ENCODE measurements at places on chromosomes 3 and 15.

GRCh38 chr3:24310887-24311286 is 183.8 kb downstream of the THRB start:
- no peak for DNase-seq

- DNase-seq, result no peak
These were observed 805.8 kb downstream of the NAALADL2 start for GRCh38 chr3:175664911-175665310.

DNA sequence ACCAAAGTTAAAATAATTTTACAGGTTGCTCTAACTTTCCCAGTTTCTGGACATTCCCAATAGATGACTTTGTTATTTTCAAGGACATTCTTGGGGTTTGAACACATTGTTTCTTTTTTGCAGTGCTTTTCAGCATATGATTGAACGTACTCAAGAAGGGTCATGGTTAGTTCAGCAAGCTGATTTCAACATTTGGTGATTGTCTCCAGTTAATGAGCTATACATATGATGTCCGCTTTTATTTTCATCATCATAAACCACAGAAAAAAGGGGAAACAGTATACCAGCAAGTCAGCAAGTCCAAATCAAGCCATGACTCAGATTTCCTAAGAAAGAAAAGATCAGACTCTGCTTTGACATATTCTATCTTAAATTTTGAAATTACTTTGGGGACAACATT is 69.4 kb downstream of the B3GALNT1 start:
- no peak for DNase-seq

DNA sequence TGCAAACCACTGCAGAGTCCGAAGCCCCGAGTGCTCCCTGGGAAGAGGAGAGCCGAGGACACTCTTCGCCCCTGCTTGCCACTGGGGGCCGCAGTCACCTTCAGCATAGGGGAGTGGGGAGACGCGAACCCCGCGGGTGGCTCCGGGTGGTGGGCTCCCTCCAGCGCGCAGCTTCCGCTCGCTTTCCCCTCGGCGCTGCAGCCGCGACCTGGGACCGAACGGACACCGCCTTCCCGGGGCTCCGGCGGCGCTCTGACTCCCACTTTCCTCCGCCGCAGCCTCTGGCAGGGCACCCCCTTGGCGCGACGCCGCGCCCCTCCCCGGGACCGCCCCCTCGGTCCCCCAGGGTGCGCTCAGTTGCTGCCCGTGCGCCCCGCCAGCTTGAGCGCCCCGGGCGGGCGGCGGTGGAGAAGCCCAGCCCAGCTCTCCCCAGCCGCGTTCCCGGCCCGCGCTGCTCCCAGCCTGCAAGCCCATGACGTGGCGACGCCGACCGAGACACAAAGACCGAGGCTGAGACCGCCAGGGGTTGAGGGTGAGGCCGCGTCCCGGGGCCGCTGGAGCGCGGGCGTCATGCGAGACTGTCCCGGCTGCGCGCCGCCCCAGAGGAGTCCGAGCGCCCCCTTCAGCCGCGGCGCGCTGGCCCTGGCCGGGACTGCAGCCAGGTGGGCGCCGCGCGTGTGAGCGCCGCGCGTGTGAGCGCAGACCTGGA is at the start of gene MINAR1:
TSS of gene MINAR1 (plus strand) at position 701 of the 709 bp plus-strand sequence. CDS start 23,812 bp downstream, outside the sequence.
- DNase-seq, result no peak

GRCh38 chr3:71662568-71662967 is 62.6 kb downstream of the EIF4E3 start:
- no peak for DNase-seq

DNA sequence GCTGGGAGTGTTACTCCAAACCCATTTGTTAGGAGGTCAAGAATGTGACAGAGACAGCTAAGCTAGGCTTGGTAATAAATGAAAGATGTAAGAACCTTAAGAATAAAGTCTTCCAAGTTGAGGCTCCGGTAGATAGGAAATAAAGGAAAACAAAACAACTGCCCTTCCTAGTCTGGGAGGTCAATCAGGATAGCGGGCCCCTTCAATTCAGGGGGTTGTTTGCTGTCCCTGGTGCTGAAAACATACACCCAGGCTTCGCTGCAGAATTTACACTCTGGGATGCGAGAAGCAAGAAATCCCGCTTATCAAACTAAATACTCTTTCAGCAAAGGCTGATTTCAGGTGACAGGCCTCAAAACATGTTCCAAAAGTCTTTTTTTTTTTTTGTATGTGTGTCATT is 393.4 kb downstream of the NTRK3 start:
- DNase-seq, result no peak

DNA sequence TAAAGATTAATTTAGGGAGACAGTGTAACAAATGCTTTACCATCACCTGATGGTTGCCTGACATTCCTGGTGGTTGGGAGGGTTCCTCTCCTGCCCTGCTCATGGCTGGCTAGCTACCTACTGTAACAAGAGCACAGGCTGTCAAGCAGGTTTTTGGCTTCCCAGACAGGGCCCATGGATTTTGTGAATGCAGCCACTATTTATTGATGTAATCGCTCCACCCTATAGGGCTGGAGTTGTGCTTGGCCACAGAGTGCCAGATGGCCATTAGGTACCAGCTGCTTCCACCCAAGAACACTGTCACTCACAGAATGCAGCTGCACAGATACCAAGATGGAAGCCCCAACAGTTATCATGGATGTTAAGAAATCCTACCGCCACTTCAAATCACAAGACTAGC is 31.0 kb upstream of the KLHL25 start:
- no peak for DNase-seq

- DNase-seq, result no peak
These were observed 223.0 kb upstream of the LYSMD4 start for GRCh38 chr15:99956022-99956775.

DNA sequence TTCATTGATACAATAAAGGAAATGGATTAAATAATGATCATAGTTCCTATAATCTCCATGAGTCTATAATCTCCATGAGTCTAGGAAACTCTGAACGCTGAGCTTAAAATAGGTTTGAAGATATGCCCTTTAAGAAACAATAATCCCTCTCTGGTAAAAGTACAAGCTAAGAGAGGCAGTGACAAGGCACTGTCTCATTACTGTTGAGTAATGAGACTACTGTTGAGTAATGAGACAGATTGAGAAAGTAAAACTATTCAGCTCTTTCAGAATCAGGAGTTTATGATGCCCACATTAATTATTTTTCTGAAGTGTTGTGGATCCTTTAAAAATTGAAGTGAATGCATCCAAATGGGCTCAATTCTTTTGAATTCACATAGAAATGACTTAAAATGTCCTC is 235.5 kb upstream of the THRB start:
- no peak for DNase-seq

GRCh38 chr15:38538328-38539007 is 26.1 kb downstream of the RASGRP1 start:
- DNase-seq, result no peak

DNA sequence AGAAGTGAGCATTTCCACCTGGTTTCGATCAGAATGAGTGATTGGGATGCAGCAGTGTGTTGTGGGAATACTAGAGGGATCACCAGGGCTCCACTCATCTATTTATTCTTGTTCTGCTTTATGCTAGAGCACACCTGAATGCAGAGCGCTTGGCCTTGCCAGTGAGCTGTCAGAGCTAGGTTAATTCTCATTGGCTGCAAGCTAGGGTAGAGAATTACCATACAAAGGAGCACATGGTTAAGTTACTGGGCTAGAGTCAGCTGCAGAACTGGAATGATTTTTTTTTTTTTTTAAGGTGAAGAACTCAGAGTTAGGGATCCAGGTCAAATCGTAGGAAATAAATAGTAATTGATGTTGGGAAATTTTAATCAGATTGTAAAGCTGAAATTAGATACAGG is 8.8 kb downstream of the EIF2AK4 start:
- DNase-seq, result no peak

Data from stimulated activated CD4-positive, alpha-beta T cell treated with anti-CD3 and anti-CD28 coated beads, Interleukin-4, amount 100 ng/mL, for 1 hour (primary cell).